SK-N-MC (cell line): ENCODE measurements at places on chromosomes 1 and 21.

DNA sequence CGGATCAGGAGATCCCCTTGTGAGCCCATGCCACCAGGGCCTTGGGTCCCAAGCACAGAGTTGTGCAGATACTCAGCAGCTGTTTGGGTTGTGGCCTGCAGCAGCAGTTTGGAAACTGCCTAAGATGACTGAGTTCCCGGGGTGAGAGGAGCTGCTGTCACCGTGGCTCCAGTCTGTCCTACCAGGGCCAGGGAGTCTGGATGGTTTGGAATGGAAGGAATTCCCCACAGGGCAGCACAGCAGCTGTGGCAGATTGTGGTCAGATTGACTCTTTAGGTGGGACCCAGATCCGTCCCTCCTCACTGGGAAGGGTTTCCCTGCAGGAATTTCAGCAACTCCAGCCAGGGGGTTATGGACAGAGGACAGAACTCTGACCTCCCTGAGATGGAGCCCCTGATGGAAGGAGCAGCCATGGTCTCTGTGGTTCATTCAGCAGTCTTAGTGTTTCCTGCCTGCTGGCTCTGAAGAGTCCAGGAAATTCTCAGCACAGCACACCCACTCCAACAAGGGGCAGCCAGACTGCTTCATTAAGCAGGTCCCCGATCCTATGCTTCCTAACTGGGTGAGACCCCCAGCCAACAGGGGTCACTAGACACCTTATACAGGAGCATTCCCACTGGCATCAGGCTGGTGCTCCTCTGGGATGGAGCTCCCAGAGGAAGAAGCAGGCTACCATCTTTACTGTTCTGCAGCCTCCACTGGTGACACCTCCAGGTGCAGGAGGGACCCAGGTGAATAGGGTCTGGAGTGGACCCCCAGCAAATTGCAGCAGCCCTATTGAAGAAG lies 51.5 kb upstream of the TNFSF4 start:
- DNase-seq: no peak

GRCh38 chr21:33028773-33029384 lies 3.1 kb downstream of the OLIG2 start:
- no peak for DNase-seq

DNA sequence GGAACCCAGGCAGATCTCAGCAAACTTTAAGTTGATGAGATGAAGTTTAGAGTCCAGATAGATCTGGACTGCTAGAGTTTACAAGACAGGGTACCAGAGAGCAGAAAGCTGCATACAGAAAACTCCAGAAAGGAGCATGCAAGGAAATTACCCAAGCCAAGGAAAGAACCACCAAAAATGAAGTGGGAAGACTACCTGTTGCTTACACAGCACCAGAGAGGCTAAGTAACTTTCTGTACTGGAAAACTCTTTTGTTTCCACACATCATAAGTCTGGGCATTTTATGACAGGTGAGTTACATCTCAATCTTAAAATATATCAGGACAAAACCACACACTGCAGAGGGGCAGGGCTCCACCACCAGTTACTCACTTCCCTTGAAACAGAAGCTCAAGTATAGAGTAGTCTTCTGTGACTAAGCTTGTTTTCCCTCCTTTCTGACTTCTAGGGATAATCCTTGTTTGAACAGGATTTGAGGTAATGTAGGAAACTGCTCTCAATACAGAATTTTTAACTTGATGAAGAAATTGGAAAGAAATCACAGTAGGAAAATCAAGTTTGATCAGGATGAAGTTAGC lies 17.4 kb upstream of the GJA9 start:
- DNase-seq: no peak

DNA sequence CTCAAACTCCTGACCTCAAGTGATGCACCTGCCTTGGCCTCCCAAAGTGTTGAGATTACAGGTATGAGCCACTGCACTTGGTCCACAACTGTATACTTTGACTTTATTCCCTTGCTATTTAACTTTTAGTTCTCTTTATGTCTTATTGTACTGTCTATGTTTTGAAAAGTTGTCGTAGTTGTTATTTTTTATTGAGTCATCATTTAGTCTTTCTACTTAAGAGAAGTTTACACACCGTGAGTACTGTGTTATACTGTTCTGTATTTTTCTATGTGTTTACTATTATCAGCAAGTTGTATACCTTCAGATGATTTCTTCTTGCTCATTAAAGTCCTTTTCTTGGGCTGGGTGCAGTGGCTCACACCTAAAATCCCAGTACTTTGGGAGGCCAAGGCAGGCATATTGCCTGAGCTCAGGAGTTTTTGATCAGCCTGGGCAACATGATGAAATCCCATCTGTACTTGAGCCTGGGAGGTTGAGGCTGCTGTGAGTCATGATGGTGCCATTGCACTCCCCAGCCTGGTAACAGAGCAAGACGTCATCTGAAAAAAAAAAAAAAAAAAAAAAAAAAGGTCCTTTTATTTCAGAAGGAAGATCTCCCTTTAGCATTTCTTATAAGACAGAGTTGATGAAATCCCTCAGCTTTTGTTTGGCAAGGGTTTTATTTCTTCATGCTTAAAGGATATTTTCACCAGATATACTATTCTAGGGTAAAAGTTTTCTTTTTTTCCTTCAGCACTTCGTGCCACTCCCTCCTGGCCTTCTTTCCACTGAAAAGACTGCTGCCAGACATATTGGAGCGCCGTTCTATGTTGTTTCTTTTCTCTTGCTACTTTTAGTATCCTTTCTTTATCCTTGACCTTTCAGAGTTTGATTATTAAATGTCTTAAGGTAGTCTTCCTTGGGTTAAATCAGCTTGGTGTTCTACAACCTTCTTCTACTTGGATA lies 47.6 kb downstream of the TNFSF18 start:
- DNase-seq: no peak

GRCh38 chr21:33455686-33456446 lies 23.9 kb downstream of the TMEM50B start:
- no peak for DNase-seq

GRCh38 chr1:118397496-118397859 lies 212.4 kb upstream of the SPAG17 start:
- DNase-seq: no peak

DNA sequence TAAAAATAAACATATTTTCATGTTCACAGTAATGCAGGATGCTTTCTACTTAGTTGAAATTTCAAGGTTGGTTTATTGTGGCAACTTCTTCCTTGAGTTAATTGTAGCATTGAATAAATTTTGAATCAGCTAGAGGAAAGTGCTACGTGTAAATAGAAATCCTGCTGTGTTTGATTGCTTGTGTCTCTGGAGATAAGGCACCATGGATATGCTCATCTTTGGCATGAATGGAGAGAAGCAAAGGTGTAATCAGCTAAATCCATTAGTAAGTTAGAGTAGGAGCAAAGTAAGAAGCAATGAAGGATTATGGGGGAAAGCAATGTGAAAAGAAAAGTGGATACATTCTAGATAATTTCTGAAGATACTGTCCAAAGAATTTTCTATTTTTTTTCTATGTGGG lies 331.1 kb downstream of the PTPRC start:
- DNase-seq: no peak

GRCh38 chr1:235873045-235873444 lies 6.3 kb upstream of the LYST start:
- no peak for DNase-seq

- DNase-seq: no peak
Measured at GRCh38 chr1:199287647-199288046, 648.8 kb downstream of the PTPRC start.

- no peak for DNase-seq
Measured at GRCh38 chr1:210362526-210362925, 33.8 kb downstream of the HHAT start.

DNA sequence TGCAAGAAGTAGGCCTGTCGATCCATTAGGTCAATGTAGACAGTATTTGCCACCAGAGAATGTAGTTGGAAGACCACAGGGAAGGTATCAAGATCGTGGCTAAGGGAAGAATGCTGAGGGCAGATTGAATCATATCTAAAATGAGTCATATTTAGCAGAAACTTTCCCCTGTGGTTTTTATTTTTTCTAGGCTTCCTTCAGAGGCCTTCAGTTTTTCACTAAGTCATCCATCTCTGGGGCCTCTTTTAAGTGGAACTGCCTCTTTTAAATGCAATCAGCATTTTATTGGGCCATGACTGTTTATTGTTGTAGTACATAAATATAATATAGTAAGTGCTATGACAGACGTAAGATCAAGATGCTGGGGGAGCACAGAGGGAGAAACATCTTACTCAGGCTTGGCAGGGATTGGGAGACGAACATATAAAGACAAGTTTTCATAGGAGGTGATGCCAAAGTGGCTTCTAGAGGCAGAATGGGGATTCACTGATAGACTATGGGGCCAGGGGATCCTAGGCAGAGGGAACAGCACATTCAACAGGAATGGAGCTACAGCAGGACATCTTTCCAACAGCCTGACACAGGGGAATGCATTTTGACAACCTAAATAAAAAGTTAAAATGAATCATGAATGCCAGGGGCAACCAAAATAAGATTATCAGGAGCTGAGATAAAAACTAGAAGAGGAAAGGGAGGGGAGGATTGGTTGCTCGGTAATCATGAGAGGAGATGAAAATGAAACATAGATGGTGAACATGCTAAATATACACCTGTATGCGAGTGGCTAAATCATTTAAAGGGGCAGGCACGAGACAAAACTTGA lies 20.1 kb downstream of the UBE2U start:
- no peak for DNase-seq

GRCh38 chr21:41217671-41218385 lies 49.9 kb downstream of the BACE2 start:
- no peak for DNase-seq

DNA sequence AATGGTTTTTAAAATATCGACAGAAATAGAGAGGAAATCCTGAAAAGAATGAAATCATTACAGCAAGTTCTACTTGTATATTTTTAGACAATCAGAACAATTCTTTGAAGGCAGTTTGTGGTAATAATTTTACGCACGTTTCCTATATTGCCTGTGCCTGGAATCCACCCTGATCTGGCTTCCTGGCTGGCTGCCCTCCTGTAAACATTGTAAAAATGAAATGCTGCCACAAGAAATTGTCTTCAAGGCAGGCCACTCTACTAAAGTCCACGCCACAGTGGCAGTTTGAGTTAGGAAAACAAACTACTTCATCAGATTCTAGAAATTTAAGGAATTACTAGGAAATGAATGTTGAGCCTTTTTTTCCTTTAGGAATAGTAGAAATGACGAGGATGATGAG lies 454.5 kb upstream of the NR5A2 start:
- DNase-seq: no peak

GRCh38 chr1:68206848-68207689 lies 25.3 kb downstream of the WLS start:
- DNase-seq: no peak

DNA sequence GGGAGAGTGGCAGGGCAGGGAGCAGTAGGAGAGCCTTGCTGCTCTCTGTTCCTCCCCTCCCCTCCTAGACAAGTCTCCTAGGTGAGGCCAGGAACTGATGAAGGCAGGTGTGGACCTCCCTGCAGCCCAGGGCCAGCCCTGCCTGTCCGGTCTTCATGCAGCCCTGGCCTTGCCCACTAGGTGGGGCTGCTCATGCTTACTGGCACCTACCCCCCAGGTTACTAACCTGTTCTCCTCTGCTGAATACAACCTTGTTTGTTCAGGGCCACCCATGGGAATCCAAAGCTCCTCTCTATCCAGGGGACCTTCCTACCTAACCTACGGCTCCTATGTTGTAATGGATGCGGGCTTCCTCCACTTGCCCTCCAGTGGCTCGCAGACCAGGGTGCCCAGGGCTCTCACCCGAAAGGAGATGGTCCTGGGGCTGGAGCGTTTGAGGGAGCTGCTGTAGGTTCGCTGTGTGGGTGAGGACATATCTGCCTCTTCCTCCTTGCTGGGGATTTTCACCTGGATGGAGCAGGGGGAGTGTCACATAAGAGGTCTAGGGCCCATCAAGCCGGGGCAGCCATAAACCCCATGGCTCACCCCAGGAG lies 7.9 kb upstream of the TNNT2 start:
- no peak for DNase-seq

DNA sequence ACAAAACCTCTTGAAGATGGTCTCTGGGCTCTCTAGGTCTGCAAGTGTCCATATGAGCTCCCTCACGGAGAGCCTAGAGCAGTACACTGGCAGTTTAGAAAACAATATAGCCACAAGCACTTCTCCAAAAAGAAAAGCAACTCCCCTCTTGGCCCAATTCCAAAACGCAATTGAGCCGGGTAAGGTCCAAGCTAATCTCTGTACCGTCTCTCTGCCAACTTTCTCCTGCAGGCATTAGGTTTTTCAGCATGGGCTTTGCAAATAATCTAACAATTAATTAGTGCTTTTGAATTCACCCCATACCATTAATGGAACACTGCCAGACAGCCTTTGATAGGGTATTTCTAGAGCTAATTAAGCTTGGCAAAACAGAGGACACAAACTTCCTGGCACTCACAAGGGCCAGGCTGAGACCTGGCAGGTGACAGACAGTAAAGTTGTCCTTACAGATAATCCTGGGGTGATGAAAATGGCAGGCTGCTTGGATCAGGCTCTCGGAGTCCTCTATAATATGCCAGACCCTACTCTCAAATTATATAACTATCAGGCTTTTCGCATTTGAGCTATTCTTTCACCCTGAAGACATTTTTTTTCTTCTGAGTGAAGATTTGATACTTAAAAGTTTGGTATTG lies 39.8 kb downstream of the TGFBR3 start:
- no peak for DNase-seq
